Daoy (cell line): ENCODE measurements at places on chromosomes 11 and 22.

DNA sequence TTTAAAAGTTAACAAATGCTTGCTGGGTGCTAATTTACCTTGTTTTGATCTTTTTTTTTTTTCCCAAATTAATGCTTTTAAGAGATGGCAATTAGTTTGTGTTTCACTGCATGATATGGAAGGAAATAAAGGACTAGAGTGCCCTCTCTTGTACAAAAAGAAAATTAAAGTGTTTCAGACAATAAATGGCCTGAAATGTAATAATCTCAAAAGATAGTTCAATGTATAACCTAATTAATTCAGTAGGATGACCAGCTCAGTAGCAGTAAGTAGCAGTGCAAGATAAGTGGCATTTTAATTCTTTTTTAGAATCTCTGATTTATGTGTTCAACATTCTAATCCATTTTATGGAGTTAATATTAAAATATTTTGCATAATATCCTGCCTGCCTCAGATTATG is 39.9 kb upstream of the MYO18B start:
- DNase-seq: no peak

- no peak for DNase-seq
Measured at GRCh38 chr11:110242746-110243145, 53.7 kb downstream of the RDX start.

DNA sequence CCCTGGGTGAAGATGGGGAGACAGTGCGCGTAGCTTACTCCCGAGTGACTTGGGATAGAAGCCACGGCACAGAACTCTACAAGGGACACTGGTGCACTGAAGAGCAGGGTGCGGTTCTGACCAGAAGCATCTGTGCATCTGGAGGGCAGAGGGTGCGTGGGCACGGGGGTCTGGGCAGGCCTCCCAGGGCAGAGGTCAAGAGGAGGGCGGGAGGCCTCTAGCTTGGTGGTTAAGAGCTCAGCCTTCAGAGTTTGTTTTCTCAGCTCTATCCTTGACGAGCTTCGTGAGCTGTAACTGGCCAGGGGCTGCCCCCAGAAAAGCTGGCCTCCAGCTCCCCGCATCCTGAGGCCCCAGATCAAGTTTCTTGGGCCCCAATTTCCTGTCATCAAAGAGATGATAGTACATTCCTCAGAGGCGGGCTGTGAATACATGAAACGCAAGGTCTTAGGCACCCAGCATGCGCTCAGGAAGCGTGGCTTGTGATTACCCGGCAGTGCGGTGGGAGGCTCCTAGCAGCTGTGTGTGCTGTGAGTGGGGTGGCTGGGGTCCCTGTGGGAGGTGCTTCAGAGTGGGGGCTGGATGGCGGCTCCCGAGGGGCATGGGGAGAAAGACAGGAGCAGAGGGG is 6.0 kb upstream of the BID start:
- no peak for DNase-seq

DNA sequence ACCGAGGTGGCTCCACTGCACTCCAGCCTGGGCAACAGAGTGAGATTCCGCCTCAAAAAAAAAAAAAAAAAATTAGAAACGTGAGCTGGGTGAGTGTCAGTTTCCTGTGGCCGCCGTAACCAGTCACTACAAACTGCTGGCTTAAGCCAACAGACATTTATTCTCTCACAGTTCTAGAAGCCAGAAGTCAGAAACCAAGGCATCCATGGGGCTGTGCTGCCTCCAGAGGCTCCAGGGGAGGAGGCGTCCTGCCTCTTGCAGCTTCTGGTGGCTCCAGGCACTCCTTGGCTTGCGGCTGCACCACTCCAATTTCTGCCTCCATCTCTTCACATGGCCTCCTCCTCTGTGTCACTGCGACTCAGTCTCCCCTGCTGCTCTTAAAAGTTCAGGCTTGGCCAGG is 11.1 kb upstream of the KIAA0930 start:
- no peak for DNase-seq
